BJ (cell line): ENCODE measurements at places on chromosomes 16 and 17. TPM values are rescaled to one million over a fixed set of nuclear protein-coding genes. Genes with fewer than 3 reads are reported as not detected.

DHRS7C gene
- polyA plus RNA-seq = not detected in 2 replicates

NPIPA7 gene
- polyA plus RNA-seq = 18.8 and 29.1 TPM in 2 replicates

SNX20 gene
- polyA plus RNA-seq = not detected in 2 replicates

KCNJ16 gene
- polyA plus RNA-seq = not detected in 2 replicates

SMARCD2 gene
- 57.6 and 80.0 TPM in 2 replicates for polyA plus RNA-seq

SULT1A3 gene
- 6.2 TPM in 2 replicates for polyA plus RNA-seq

DNAH2 gene
- 0.09 and 0.10 TPM in 2 replicates for polyA plus RNA-seq

PHOSPHO1 gene
- 0.07 and 0.11 TPM in 2 replicates for polyA plus RNA-seq

YWHAE gene
- 618 and 665 TPM in 2 replicates for polyA plus RNA-seq

MYH1 gene
- polyA plus RNA-seq = 0.01 TPM in 1 of 2 replicates, not detected in the other

ATP2A1 gene
- polyA plus RNA-seq = 0.38 and 0.44 TPM in 2 replicates
